Endothelial cell (in vitro differentiated cells): ENCODE measurements at places on chromosomes 3 and 15.
A peak's percentile ranks its signal among the peaks of the same experiment; 100 is the strongest.

GRCh38 chr3:112745567-112746248 lies 101.0 kb downstream of the CD200R1L start:
- DNase-seq: no peak

GRCh38 chr3:128412180-128413002 lies 54.3 kb downstream of the DNAJB8 start:
- DNase-seq: no peak

- no peak for DNase-seq
Observed at GRCh38 chr3:174308736-174309135, 550.4 kb upstream of the NAALADL2 start.

- DNase-seq: no peak
Observed at GRCh38 chr3:195238586-195239118, 32.3 kb downstream of the XXYLT1 start.

- no peak for DNase-seq
Observed at GRCh38 chr3:61723038-61723437, 161.7 kb downstream of the PTPRG start.

DNA sequence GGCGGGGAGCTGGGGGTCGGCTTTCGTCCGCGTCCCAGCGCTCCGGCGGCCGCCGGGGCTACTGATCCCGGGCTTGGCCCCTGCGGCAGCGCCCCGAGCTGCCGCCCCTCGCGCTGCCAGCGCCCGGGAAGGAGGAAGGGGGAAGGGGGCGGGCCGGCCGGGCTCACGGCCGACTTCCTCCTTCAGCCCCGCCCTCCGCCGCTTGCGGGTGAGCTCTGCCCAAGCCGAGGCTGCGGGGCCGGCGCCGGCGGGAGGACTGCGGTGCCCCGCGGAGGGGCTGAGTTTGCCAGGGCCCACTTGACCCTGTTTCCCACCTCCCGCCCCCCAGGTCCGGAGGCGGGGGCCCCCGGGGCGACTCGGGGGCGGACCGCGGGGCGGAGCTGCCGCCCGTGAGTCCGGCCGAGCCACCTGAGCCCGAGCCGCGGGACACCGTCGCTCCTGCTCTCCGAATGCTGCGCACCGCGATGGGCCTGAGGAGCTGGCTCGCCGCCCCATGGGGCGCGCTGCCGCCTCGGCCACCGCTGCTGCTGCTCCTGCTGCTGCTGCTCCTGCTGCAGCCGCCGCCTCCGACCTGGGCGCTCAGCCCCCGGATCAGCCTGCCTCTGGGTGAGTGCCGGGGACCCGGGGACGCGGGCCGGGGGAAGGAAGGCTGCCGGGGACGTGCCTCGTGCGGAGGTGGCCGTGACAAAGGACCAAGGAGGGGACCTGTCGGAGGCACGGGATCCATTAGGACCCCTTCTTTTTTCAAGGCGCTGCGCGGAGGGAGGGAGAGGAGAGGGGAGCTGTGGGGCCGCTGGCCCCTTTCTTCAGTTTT lies at the start of gene SEMA4B:
Gene SEMA4B (plus strand): TSS at position 201 of the 814 bp plus-strand sequence. CDS start 249 bp downstream, at position 450.
- DNase-seq: peak; percentile 57

- no peak for DNase-seq
Observed at GRCh38 chr15:69725275-69725674, 272.7 kb downstream of the RPLP1 start.

DNA sequence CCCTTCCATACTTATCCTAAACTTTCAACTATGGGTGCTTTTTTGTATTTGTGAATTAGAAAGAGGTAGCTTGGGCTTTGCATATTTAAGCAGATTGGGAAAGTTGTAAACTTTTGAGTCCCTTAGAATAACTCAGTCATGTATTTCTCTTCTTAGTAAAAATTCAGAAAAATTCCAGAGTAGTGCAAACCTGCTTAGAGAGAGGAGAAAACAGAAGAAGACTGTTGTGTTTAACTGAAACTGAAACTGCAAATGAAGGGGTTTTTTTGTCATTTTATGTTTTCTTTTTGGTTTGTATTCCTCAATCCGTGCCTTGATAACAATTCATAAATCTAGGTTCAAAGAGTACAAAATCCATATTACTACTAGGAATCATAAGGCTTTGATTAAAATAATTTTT lies 31.3 kb downstream of the CD200 start:
- DNase-seq: no peak

DNA sequence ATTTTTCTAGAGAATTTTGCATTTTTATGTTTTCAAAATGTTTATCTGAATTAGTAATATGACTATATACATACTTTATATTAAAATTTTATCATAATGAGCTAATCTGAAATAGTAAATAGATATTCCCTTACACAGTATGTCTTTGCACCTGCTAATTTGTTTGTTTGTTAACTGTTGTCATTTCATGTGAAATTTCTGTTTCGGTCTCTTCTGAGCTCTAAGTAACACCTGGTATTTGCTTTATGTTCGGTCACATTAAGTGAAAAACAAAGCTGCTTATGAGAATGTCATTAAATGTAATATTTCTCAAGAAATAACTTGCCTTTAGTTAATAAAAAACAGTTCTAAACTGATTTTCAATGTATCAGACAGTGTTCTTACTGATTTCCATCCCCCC lies 61.1 kb downstream of the FNDC3B start:
- DNase-seq: no peak
